ENCODE measurements at places on chromosomes 11 and 22.
A peak's percentile ranks its signal among the peaks of the same experiment; 100 is the strongest.

- no peak for DNase-seq
Observed at GRCh38 chr11:103594283-103594682, 442.2 kb upstream of the DDI1 start.

DNA sequence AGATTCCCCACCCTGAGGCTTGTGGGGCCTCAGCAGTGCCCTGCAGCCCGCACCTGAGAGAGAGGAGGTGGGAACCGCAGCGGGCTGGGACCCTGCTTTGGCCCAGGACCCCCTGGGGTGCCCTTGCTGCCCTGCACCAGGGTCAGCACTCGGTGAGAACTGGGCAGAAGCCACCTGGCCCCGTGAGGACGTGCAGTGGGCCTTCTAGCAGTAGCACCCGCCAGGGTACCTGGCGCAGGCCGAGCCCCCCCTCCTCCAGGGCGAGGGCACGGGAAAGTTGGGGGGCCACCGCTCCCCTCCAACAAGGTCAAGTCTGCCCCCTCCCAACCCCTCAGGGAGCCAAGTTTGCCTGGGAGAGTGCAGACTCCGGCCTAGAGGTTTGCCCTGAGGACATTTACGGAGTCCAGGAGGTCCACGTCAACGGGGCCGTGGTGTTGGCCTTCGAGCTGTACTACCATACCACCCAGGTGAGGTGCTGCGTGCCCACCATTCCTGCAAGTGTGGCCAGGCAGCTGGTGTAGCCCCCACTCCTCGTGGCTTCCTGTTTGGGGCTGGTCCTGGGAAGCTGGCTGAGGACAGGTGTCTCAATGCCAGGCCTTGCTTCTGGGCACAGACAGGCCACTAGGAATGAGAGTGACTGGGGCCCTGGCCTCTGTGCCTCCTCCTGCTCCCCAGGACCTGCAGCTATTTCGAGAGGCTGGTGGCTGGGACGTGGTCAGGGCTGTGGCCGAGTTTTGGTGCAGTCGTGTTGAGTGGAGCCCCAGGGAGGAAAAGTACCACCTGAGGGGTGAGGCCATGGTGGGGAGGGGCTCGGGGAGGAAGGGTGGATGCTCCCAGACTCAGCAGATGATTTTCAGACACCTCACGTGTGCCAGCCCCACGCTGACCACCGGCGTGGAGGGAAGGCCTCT is 3.5 kb downstream of the PGGHG start:
- no peak for DNase-seq

DNA sequence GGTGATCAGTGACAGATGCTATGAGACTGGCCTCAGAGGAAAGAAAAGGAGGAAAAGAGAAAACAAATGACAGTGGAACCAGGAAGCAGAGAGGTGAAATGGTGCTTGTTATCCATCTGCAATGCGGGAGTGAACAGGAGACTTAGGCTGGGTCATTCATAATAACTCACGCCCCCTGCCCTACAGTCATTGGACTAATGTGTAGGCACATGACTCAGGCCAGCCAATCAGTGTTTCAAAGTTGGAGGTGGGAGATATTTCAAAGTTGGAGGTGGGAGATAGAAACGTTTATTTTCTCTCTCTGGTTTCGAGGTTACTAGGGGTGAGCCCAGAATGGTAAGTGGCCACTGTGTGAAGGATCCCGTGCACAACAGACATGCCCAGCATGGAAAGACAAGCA is 30.3 kb downstream of the SLC22A6 start:
- DNase-seq: no peak

DNA sequence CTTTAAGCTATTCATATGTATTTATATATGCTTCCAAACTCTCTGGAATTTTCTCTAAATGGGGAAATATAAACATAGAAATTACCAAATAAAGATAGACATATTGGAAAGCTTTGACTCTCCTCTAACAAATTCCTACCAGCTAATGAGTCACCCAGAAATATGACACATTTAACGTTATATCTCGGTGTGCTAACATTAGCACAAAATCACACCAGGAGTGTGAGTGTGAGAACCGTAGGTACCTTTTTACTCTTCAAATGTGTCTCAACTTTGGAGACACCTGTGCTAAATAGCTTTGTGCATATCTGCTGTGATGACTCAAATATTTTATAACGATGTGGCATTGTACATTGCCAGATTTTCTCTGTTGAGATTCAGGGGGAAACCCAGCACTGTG is 714.4 kb downstream of the METTL15 start:
- DNase-seq: no peak

DNA sequence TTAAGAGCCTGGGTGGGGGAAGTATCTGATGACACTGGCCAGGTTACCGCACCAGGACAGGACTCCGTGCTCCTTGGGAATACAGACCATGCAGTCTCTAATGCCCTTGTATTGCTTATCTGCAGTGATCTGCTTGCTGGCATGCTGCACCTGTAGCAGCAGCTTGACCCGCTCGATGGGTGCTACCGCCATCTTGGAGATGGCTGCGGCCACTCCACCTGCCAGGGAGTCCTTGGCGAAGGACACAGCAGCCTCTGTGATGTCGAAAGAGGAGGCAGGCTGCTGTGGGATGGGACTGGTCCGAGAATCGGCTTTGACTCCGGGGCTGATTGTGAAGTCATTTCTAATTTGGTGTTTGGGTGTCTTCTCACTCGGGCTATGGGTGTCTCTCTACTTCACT is 3.1 kb downstream of the WBP2NL start:
- no peak for DNase-seq

- peak; percentile 47 for DNase-seq
Observed at GRCh38 chr22:50304528-50305392, 2.7 kb downstream of the PLXNB2 start.

DNA sequence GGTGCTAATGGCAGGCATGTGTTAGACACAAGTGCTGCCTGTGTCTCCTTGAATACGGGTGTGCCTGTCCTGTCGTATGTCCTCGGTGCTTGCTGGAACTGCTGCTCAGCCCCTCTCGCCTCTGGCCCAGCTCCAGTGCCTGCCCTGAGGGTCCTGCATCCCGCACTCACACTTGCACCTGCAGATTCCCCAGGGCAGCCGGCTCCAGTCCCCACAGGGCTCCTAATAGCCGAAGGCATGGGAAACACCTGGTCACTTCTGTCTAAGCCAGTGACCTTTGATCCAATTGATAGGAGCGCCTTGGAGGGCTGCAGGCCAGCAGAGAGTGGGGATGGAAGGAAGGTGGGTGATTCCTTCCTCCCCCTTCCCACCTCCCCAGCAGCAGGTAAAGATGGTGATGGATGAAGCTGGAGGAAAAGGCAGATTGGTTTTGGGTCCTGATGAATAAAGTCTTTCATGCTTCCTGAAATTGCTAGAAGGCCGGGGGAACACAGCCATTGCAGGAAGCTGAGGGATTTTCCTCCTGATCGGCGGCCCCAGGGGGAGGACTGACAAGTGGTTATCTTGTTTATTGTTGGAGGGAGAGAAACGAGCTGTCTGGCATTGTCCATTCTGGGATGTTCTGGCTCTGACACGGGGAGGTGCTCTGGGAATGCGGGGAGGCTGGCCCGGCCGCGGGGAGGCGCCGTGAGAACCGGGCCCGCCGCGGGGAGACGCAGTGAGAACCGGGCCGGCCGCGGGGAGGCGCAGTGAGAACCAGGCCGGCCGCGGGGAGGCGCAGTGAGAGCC is 110.9 kb upstream of the B3GAT1 start:
- DNase-seq: no peak

GRCh38 chr22:49702068-49702397 is 125.6 kb downstream of the BRD1 start:
- DNase-seq: no peak

DNA sequence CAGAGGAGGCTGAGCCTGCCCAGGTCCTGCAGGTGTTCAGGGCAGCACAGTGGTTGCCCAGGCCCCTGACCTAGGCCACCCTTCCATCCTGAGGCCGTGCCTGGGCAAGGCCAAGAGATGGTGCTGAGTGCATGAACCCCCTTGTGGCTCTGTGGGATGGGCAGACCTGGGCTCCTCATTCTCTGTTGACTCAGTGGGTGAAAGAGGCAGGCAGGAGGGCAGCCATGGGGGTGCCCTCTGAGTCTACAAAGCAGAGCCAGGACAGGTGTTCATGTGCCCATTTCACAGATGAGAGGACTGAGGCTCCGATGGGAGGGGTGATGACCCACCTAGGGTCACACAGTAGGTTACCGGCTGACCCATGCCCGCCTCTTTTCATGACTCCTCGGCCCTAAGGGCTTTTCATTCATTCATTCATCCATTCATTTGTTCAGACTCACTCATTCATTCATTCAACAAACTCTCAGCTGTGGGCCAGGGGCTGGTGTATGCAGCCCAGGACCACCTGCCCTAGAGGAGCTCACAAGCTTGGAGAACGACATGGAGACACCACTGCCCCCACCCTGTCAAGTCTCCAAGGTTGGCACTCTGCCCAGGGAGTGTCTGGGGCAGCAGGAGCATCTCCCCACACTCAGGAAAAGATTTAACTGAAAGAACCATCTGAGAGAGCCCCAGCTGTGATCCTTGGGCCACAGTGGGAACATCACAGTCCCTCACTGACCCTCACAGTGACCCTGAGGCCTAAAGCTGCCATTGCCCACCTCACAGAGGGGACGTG is 40.5 kb downstream of the IGLL5 start:
- DNase-seq: no peak

DNA sequence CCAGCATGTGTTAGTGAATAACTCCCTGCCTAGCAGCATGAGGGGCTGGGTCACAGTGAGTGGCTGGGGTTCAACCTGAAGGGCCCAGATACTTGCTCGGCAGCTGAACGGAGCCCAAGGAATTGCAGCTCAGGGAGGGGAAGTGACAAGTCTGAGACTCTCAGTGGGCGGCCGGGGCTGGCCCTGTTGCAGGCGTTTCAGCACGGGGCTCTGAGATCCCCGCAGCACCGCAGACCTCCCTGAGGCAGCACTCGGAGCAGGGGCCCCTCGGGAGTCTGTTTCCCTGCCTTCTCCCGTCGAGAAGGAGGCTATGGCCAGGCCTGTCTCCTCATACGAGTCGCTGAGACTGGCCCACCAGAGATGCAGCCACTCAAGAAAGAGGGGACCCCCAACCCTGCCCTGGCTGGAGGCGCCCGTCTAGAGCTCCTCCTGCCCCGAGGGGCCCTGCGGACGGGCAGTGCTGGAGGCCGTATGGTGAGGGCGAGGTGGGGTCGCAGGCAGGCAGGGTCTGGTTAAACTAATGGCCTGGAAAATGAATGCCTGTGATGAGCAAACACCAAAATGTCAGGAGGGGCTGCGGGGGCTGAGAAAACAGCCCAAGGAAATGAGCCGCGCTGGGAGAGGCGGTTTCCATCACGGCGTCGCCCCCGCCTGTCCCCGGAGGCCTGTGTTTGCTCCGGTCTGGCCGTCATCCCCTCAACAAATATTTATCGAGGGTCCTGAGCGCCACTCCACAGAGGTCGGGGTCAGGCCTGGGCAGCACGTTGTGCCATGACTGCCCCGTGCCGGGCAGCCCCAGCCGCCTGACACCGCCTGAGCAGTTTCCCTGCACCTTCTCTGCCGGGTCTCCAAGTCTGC is 9.3 kb downstream of the TSSC4 start:
- DNase-seq: no peak

- no peak for DNase-seq
Observed at GRCh38 chr11:44557464-44557863, 8.0 kb upstream of the CD82 start.

GRCh38 chr22:37032134-37032534 is 12.6 kb downstream of the MPST start:
- no peak for DNase-seq

- no peak for DNase-seq
Observed at GRCh38 chr11:96459751-96460150, 69.9 kb downstream of the JRKL start.

- no peak for DNase-seq
Observed at GRCh38 chr22:44411226-44412135, 86.6 kb downstream of the RTL6 start.

- no peak for DNase-seq
Observed at GRCh38 chr11:80024119-80024518, 583.3 kb upstream of the TENM4 start.

- DNase-seq: no peak
Observed at GRCh38 chr11:27412192-27412691, 49.2 kb upstream of the CCDC34 start.

- peak; percentile 89 for DNase-seq
Observed at GRCh38 chr11:112174789-112175598, at the start of gene BCO2. BCO2 (plus strand) TSS chr11:112175512; CDS start chr11:112175602, 90 bp downstream.

DNA sequence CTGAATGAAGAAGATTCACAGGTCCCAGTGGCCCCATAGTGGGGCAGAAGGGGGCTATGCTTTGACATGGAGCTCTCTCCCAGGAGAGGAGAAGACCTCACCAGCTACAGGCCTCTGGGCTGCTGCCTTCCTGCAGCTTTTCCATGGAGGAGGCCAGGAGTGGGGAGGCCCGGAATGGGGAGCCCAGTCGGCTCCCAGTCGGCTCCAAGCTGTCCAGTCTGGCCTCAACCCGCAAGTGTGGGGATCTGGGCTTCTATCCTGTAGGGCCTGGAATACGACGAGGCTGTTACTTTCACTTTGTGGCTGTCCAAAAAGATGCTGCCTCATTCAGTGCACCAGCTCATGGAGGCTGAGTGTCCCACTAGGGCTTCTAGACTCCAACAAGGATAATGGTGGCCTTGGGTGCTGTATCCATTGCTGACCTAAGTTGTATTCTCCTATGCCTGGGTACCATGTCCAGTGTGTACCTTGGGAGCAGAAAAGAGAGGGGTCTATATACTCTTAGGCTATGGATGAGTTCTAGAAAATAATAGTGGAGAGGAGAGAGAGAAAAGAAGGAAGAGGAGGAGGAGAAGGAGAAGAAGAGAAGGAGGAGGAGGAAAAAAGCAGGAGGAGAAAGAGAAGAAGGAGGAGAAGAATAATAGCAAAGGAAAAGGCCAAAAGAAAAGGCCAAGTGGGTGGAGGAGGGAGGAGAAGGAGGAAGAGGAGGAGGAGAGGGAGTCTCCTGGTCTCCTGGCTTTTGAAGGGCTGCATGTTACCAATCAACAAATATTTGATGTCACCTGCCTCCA is 1.1 kb downstream of the MYO18B start:
- no peak for DNase-seq

DNA sequence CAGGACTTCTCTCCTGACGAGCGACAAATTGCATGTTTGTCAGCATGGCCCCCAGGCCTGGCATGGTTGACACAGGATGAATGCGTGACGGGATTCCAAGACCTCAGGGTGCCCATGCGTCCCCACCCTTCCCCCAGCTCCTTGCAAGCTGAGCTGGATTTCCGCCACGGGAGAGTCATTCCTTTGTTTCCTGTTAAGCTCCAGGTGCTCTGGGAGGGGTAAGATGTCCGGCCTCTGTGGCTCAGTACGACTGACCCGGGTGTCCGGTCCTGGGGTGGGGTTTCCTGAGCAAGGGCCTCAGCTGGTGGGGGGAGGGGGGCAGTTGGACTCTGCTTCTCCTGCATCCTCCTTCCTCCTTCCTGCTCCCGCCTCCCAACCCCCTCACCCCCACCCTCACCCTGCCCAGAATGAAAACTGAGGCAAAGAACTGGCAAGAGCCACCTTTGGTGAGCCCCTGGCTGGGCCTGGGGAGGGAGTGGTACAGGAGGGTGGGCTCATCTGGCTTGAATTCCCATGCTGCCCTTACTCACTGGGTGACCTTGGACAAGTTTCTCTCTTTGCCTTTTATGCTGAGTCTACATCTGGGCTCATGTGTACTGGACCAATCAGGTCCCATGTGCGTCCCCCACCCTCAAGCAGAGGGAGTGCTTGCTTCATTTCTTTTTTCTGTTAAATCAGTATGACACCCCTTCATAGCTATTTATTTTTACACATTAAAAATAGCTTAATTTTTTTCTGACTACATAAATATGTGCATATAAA is 2.5 kb downstream of the CDC42EP2 start:
- DNase-seq: peak; percentile 81

Data from adipocyte (in vitro differentiated cells).